ENCODE measurements at places on chromosomes 1 and 21. TPM values are rescaled to one million over a fixed set of nuclear protein-coding genes. Genes with fewer than 3 reads are reported as not detected.

Gene SLC9C2
- not detected for total RNA-seq

Gene PDPN
- total RNA-seq, result 39.7 TPM

GRCh38 chr1:77876884-77877283 is 11.5 kb upstream of the NEXN start:
- H3K4me1 ChIP-seq, result peaks cover 3% of the 10 kb centered on the region
- H3K27ac ChIP-seq, result no peak overlapping the region
- H3K27me3 ChIP-seq, result no peaks in the 10 kb centered on the region
- DNase-seq, result peak; percentile 42

GRCh38 chr1:23791516-23792047 is 637 bp downstream of the LYPLA2 start:
- no peak for DNase-seq
- no peaks in the 10 kb centered on the region for H3K27me3 ChIP-seq
- peaks cover 17% of the 10 kb centered on the region for H3K36me3 ChIP-seq
- peak overlapping the region; percentile 46 for H3K27ac ChIP-seq
- H3K4me1 ChIP-seq, result peaks cover 30% of the 10 kb centered on the region

- no peaks in the 10 kb centered on the region for H3K27me3 ChIP-seq
- peaks cover 38% of the 10 kb centered on the region for H3K4me1 ChIP-seq
- H3K27ac ChIP-seq, result peak overlapping the region; percentile 74
- no peak overlapping the region for H3K4me3 ChIP-seq
- DNase-seq, result peak; percentile 39
Observed at GRCh38 chr1:36175137-36176095, 19.5 kb downstream of the MAP7D1 start.

Measured in astrocyte (in vitro differentiated cells and primary cell).